Activated naive CD8-positive, alpha-beta T cell treated with anti-CD3 and anti-CD28 coated beads, Interleukin-2, amount 50 U/mL, for 16 hours (primary cell): ENCODE measurements at places on chromosomes 4 and X.

DNA sequence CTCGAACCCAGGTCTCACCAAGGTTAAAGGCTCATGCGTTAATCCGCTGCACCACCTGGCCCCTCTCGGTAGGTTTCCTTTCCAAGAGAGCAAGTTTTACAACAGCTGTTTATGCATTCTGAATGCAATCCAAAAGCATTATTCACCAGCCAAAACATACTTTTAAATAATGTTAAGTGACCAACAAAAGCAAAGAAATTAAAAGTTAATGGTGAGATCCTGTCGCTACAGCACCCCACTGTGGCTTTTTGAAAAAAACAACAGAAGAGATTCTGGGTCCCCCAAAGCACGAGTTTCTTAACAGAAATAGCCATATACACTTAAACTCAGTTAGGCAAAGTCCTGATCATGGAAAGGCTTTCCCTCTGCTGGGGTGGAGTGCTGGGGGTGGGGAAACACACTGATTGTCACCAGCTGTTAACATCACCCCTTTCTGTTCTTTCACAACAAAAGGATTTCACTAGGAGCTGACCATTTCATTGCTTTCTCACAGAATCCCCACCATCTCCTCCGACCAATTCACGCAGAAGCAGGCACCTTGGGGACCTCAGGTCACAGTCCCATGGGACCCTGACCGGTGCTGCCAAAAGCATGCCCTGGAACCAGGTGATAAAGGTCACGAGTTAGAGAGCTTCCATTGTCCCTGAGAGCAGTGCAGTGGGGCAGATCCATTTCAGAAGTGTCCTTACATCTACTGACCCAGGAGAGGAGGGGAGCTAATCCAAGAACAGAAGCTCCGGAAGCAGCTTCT is 51.2 kb downstream of the ZNF827 start:
- no peak for DNase-seq

DNA sequence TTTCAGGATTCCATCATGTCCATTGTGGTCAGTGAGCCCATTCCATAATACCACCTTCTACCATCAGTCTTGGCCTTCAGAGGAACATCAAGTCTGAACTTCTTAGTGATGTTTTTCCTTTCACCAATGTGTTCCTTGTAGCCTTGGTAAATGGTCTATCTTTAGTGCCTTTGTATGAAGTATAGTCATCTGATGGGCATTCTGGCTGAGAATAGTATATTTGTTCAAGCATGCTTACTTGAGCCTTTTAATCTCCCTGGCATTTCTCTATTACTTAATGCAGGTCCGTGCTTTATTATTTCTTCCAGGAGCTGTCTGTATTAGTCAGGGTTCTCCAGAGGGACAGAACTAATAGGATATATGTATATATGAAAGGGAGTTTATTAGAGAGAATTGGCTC is 99.7 kb downstream of the TLL1 start:
- DNase-seq, result no peak

DNA sequence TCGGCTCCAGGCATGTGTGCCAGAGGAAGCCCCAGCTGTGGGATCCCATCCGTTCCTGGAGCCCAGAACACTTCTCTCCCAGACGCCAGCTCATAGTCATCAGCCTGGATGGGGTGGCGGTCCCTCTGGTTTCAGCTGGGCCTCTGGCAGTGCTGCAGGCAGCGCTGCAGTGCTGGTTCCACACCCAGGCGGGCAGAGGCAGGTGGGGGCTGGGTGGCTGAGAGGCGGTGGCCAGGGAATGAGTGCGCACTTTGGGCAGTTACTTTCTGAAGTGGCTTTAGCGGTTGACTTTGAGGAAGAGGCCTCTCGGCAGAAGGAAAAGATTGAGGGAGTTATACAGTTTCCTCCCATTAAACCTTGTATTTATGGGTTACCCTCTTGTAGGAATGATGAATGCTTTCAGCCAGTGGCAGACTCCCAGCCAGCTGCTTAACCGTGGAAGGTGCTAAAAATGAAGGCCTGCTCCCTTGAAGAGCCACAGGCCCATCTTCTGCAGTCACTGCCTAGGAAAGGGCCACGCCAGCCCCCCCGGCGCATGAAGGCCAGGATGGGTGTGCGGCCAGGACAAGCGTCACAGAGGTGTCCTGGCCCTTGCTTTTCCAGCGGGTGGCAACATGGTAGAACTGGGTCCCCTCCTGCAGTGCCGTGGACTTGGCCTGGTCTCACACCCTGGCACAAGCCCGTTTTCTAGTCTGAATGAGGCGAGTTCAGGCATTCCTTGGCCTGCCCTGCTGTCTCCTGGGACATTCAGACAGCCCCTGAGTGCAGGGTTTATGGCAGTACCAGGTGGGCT is 9.9 kb downstream of the TADA2B start:
- no peak for DNase-seq

DNA sequence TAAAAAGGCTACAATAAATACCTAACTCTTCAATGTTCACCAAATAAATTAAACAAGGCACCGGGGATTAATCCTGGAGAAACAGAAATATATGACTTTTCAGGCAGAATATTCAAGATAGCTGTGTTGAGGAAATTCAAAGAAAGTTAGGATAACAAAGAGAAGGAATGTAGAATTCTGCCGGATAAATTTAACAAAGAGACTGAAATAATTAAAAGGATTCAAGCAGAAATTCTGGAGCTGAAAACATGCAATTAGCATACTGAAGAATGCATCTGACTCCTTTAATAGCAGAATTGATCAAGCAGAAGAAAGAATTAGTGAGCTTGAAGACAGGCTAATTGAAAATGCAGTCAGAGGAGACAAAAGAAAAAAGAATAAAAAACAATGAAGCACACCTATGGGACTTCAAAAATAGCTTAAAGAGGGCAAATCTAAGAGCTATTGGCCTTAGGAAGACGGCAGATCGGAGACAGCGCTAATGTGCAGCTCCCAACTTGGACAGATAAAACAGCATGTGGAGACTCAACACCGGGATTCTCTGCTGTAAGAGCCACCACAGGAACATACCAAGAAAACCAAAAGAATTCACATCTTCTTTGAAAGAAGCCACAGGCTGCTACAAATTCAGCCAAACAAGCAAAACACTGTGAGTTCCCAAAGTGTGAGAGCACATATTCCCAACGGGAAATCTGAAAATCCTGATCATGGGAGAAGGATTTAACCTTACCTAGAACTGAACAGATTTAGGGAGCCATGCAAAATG is 1290.9 kb downstream of the PCDH18 start:
- no peak for DNase-seq

DNA sequence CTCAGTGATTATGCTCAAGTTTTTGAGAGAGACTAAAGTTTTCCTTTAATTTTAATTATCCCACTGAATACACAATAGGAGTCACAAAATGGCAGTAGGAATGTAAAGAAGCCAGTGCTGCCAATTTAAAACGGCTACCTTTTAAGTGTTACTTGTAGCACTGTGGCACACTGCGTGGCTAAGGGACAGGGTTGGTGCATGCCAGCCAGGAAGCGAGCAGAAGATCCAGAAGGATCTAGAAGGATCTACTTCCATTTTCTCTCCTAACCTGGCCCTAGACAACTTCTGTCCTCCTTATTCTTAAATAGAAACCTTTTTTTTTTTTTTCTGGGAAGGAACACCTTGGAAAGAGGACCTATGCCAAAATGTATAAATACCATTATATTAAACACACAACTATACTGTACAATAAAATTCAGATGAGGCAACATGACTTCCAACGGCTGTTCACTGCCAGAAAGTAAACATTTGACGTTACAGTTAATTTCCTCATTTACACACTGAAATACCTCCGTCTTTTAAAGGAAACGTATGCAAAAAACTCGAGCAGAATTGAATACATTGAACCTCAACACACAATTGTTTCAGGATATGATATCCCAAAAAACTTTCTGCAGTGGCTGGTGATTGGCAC is 2.7 kb downstream of the USP26 start:
- DNase-seq, result no peak
